ENCODE measurements at places on chromosomes 1 and 21.

DNA sequence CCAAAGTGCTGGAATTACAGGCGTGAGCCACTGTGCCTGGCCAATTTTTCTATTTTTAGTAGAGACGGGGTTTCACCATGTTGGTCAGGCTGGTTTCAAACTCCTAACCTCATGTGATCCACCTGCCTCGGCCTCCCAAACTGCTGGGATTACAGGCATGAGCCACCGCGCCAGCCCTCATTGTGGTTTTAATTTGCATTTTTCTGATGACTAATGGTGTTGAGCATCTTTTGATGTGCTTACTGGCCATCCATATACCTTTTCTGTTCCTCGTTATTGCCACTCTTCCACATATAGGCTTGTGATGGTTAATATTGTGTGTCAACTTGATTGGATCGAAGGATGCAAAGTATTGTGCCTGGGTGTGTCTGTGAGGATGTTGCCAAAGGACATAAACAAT is 17.4 kb upstream of the ENAH start:
- no peak for DNase-seq

GRCh38 chr21:36509973-36510664 is 30.2 kb upstream of the CLDN14 start:
- DNase-seq, result no peak

GRCh38 chr21:35400233-35400939 is 351.3 kb upstream of the RUNX1 start:
- DNase-seq, result peak; percentile 58

- no peak for DNase-seq
Observed at GRCh38 chr1:90959352-90960206, 62.3 kb downstream of the ZNF644 start.

GRCh38 chr1:107276247-107276646 is 135.4 kb downstream of the NTNG1 start:
- DNase-seq, result no peak

DNA sequence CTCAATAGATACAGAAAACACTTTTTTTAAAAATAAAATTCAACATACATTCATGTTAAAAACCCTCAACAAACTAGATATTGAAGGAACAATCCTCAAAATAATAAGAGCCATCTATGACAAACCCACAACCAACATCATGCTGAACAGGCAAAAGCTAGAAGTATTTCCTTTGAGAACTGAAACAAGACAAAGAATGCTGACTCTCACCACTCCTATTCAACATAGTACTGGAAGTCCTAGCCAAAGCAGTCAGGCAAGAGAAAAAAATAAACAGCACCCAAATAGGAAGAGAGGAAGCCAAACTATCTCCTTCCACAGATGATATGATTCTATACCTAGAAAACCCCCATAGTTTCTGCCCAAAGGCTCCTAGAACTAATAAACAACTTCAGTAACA is 46.2 kb upstream of the IVNS1ABP start:
- no peak for DNase-seq

All from activated naive CD4-positive, alpha-beta T cell treated with anti-CD3 and anti-CD28 coated beads for 36 hours (primary cell).